Smooth muscle cell of trachea (primary cell): ENCODE measurements at places on chromosomes 3 and 15. TPM values are rescaled to one million over a fixed set of nuclear protein-coding genes. Genes with fewer than 3 reads are reported as not detected.

The PAK6 gene
- total RNA-seq, result under 0.01 and 0.29 TPM in 2 replicates

The MESP2 gene
- total RNA-seq, result 0.58 and 1.3 TPM in 2 replicates

The MTMR10 gene
- total RNA-seq, result 12.1 and 16.3 TPM in 2 replicates

The BNIP2 gene
- 122 and 152 TPM in 2 replicates for total RNA-seq

The HGD gene
- 0.17 and 0.29 TPM in 2 replicates for total RNA-seq

The C3orf20 gene
- under 0.01 TPM in 1 of 2 replicates, not detected in the other for total RNA-seq

The GOLGA6D gene
- total RNA-seq, result 0.17 TPM in 1 of 2 replicates, not detected in the other

The GOLGA6L4 gene
- 1.2 and 3.6 TPM in 2 replicates for total RNA-seq

The LYZL4 gene
- not detected in 2 replicates for total RNA-seq
